Germinal center (tissue), 1 donor: ENCODE measurements at places on chromosomes 2 and 18.

DNA sequence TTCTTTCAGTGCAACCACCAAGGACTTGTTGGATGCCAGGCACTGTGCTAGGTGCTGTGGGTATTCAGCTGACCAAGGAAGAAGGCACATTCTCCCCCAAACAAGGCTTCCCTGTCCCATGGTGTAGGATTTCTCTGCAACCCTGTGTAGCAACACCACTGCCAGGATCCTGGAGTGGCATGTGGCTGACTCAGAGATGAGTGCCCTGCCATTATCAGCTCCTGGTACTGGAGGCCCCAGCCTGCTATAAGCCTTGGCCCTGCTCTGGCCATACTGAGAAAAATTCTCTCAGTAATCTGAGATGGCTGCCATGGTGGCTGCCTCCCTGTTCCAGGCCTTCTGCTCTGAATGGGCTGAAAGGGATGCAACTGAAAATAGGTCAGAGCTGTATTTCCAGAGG, 4.3 kb downstream of the SMYD5 start:
- no peak for DNase-seq

DNA sequence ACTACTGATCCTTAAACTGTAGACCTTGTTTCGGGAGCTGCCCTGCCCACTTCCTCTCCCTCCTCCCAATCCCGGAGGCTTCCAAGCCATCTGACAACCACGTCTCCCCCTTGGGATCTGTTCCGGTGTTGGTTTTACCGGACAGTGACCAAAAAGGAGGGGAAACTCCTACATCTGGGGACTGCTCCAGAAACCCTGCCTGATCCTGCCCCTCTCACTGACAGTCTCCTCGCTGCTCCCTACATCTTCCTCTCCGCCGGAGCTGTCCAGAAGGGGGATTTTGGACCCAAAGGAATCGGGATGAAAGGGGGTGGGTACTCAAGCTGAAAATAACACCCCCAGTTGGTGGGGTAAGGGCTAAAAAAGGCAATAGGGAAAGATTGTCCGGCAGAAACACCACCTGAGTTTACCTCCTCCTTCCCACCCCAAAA, 1.5 kb downstream of the INO80D start:
- DNase-seq: peak; percentile 18

DNA sequence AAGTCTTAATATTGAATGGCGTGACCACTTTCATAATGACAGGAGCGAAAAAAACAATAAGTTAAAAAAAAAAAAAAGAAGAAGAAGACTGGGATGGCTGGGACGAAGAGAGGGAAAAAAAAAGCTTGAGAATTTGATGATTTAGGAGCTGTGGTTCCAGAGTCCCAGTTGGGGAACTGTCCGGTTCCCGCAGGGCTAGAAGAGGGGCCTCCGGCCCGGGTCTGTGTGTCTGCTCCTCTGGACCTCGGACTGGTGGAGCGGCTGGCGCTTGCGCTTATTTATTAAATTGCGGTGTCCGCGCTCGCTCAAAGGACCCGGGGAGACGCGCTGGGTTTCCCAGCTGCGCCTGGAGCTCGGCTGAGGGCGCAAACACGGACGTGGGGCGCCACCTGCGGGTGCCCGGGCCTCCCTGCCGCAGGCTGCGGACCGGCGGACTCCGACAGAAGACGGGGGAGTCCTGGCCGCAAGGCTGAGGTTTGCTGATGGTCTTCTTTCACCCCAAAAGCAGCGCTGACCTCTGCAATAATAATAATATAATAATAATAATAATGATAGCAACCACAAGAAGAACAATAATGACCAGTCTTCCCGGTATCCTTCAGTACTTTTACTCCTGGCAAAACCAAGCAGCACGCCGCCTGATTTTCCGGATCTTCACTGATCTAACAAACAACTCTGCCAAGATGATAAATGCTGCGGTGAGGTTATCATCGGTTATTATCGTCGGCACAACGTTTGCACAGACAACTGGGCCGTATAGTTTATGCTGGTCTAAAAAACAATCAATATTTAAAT, at the start of gene CBLN2:
TSS of gene CBLN2 (minus strand) at position 251 of the 795 bp plus-strand sequence. CDS start 2,182 bp downstream, outside the sequence.
- peak; percentile 66 for DNase-seq

- DNase-seq: no peak
Measured at GRCh38 chr2:47002480-47003381, 87.1 kb upstream of the MCFD2 start.

- no peak for DNase-seq
Measured at GRCh38 chr18:44997174-44997573, 316.5 kb downstream of the SETBP1 start.
